ENCODE measurements at places on chromosomes 4 and X.

GRCh38 chrX:34918091-34918736 is 24.4 kb upstream of the FAM47B start:
- no peak for DNase-seq

GRCh38 chr4:170420255-170420693 is 330.5 kb upstream of the AADAT start:
- DNase-seq, result no peak

DNA sequence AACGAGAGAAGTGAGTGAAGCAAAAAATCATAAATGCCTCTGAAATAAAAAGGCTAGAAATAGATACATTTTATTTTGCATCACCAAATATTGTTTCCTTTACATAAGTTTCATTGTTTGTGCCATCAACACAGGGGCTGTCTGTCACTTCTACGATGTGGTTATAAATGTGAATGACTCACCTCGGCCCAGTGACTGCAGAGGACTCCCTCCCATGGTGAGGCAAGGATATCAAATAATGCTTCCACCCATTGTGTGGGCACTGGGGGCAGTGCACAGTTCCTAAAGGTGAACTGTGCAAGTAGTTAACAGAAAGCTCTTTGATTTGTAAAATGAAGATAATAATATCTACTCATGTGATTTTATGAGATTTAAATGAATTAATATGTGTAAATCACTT is 230.3 kb upstream of the NEIL3 start:
- no peak for DNase-seq

GRCh38 chrX:131399678-131400428 is 110.7 kb upstream of the IGSF1 start:
- no peak for DNase-seq

- no peak for DNase-seq
Observed at GRCh38 chrX:25213611-25214010, 197.8 kb upstream of the ARX start.

- no peak for DNase-seq
Observed at GRCh38 chr4:78156520-78156919, 99.4 kb downstream of the FRAS1 start.
